ENCODE measurements at places on chromosomes 2 and 18. TPM values are rescaled to one million over a fixed set of nuclear protein-coding genes. Genes with fewer than 3 reads are reported as not detected.

- no peak for DNase-seq
Observed at GRCh38 chr2:48449073-48449840, 80.7 kb upstream of the STON1 start.

The BBS5 gene
- 15.0 TPM for polyA plus RNA-seq

The OSR1 gene
- polyA plus RNA-seq: 10.9 TPM

GRCh38 chr2:180144338-180144813 is 137.3 kb upstream of the CWC22 start:
- no peak for DNase-seq

GRCh38 chr2:96870626-96871255 is 861 bp upstream of the SEMA4C start:
- DNase-seq: no peak

GRCh38 chr18:44909191-44909719 is 228.6 kb downstream of the SETBP1 start:
- DNase-seq: no peak

DNA sequence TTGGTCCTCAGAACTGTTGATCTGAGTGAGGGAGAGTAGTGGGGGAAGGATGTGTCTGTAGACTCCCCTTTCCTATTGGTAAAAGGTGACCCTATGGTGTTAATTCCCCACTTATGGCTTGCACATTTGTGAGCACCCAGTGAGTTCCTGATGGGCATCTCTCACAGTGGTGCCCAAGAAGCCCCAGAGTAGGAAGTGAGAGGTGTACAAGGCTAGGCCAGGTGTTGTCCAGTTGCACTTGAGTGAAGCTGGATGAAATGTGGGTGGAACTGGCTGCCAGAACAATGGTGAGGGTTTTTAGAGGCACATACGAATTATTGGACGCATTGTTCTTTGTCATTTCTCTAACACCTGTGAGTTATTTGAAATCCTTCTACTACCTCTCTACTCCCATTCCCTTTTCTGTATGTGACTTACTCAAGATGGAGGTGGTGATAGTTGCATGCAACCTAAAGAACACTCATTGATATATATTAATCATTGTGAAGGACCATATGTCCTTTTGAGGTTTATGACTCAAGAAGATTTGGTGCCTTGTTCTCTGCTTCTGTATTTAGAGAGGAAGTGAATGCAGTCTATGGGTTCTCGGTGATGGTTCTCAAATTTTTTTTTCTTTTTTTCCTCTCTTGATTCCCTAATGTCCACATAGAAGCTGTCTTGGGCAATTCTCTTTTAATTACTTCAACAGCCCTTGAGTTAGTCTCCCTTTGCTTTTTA is 162.7 kb downstream of the FSHR start:
- DNase-seq: no peak

The TAF1B gene
- 35.0 TPM for polyA plus RNA-seq
